ENCODE measurements at places on chromosomes 7 and 10.

GRCh38 chr7:19713676-19714075 is 4.8 kb upstream of the POLR1F start:
- DNase-seq: peak; percentile 63

DNA sequence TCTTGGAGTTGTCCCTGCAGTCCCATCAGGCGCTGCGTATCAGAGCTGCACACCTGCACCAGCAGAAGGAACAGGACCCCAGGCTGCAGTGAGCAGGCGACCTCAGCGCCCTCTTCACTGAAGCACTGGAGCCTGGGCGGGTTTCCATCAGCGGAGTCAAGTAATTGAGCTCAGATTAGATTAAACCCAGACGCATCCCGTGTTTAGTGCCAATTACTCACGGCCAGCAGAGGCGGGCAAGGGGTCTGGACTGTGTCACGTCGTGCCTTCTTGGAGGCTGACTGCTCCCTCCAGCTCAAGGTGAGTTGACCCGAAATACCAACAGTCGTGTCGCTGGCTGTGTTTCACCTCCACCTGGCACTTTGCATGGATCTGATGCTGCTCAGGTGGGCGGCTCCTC is 123.6 kb downstream of the CXCL12 start:
- no peak for DNase-seq

- no peak for DNase-seq
Measured at GRCh38 chr7:47578579-47579270, 3.2 kb downstream of the TNS3 start.

DNA sequence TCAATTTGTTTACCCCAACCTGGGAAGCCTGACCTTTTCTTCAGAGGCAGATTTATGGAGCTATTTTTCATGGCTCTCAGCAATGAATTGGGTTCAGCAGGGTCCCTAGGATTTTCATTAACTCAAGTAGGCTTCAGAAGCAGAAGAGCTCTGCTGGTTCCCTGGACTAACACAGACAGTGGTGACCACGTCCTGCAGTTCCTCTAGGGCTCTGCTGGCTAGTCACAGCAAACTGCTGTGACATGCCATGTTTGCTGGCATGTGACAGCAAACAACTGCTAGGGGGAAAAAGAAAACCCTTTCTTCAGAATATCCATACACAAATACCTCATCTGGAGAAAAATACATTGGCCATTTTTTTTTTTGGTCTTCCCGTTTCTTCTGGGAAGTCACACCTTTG is 13.2 kb downstream of the BAMBI start:
- no peak for DNase-seq

DNA sequence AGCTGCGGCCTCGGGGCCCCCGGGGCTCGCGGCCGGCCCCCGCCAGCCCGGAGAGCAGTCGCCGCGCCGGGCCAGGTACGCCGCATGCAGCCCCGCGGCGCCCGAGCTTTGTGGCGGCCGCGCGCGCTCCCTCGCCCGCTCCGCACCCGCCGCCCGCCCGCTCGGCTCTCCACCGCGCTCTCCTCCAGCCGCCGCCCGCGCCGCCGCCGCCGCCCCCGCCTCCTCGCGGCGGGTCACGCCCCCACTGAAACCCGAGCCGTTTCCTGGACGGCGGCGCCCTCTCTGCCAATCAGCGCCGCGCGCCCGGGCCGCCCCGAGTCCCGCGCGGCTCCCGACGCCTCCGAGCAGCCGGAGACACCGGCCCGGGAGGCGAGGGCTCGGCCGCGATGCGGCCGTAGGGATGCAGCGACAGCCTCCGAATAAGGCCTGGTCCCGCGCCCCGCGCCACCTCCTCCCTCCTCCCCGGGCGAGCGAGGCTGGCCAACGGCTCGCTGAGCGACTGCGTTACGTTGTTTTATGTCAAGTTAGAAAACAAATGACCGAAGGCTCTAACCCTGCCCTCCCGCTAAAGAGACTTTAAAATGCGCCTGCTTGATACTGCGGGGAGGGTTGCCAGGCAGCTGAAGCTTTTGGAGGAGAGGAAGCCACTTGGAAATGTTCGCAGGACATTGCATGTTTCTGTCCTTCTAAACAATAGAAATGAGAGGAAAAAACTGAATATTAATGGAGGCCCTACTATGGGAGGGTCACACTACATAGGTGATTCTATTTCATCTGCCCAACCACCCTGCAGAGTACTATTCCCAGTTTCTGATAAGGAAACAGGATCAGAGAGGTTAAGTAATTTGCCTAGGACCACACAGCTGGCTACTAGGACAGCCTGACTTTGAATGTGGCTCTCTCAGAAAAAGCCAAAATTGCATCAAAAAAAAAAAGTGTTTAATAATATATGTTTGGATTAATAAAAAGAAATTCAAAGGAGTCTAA is at the start of gene FGFR2:
Gene FGFR2 (minus strand): TSS at position 182 of the 987 bp plus-strand sequence. CDS start 4,627 bp downstream, outside the sequence.
- DNase-seq: peak; percentile 3

GRCh38 chr7:43492896-43493295 is 90.0 kb upstream of the STK17A start:
- DNase-seq: no peak

- no peak for DNase-seq
Measured at GRCh38 chr10:63530409-63530808, 9.2 kb downstream of the REEP3 start.

- no peak for DNase-seq
Measured at GRCh38 chr7:108024538-108024937, 21.6 kb upstream of the LAMB1 start.

DNA sequence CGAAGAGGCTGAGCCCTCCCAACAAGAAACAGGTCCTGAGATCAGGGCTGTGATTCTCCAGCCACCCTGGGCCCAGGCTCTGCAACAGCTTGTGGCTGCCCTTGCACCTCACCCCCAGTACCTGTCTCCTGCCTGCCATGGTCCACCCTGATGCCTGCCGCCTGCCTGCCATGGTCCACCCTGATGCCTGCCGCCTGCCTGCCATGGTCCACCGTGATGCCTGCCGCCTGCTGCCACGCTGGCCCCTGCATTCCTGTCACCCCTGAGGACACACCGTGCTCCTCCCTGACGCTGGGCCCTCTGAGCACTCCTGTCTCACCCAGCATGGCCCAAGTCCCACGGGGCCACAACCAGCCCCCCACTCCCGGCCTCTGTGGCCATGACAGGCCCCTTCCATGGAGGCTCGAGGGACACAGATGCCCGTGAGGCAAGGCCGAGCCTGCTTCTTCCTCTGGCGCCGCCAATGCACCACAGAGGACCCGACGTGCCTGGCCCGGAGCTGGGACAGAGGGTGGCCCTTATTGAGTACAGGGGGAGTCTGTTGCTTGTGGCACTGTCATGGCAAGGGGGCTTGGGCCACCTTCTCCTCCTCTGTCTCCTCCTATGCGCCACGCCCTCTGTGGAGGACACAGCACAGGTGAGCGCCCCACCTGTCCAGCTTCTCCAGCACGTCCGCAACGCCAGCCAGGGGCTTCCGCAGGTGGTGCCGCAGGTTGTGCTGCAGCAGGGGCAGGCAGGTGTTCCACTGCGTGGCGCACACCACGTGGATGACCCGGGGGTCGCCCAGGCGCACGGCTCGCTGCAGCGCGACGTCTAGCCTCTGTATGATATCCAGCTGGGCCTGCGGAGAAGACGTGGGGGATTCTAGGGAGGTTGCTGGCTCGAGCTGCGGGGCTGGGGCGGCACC is 18.1 kb downstream of the CFAP46 start:
- no peak for DNase-seq
